ENCODE measurements at places on chromosomes 4 and X.

GRCh38 chrX:149699761-149700160 is 12.1 kb upstream of the MAGEA11 start:
- DNase-seq: no peak

GRCh38 chr4:141569141-141569540 is 67.2 kb upstream of the IL15 start:
- no peak for DNase-seq

GRCh38 chr4:188437535-188437934 is 298.3 kb downstream of the TRIML1 start:
- DNase-seq: no peak

DNA sequence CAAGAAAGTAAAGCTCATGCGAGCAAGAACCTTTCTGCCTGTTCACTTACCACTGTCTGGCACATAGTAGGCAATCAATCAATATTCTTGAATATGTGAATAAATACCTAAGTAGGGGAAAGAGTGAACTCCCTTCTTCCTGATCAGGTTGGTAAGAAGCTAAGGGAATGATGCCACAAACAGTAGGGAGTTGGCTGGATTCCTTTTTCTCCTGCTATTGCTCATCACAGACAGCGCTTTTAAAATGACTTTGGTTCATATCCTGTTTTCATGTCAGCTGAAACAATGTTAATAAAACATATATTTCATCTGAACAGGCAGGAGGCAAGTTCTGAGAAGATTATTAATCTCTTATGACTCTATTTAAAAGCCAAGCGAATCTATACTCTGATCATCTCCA is 99.2 kb downstream of the NSUN7 start:
- DNase-seq: no peak

DNA sequence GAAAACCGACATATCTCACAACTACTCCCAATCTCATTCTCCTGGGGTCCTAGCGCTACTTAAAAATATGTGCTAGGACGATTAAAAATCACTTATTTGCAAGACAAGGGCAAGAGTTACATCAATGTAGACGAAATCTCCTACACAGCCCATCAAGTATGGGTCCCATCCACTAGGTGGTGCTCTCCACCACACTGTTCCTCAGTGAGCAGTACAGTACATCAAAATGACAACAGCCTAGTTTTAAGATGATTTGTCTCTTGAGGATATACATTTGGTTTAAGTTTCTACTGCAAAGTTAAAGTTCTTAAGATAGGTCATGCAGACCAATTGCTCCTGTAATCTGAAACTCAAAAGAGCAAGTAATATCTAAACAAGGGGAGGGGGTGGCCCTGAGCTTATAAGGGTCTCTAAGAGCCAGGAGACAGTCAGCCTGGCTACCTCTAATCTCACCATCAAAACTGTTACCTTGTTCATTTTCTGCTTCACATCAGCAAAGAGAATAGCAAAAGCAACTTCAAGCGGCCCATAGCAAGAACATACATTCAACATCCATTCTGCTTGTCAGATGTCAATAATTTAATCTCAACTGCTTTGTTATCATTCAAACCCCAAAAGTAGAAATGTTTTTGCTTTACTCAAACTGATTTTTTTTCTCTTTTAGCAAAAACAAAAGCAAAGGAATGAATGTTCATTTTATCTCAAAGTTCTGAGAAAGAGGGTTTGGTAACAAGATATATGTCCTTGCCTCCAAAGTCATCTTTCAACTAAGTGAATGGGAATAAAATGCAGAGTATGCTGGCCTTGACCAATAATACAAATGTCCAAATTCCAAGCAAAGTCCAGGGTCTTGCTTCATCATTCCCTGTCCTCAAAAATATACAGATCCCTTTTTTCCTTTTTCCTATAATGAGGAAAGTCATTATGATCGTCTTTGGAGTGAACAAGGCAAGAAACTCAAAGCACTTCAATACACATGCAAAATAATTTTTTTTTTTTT is 53.1 kb downstream of the STX18 start:
- DNase-seq: no peak

DNA sequence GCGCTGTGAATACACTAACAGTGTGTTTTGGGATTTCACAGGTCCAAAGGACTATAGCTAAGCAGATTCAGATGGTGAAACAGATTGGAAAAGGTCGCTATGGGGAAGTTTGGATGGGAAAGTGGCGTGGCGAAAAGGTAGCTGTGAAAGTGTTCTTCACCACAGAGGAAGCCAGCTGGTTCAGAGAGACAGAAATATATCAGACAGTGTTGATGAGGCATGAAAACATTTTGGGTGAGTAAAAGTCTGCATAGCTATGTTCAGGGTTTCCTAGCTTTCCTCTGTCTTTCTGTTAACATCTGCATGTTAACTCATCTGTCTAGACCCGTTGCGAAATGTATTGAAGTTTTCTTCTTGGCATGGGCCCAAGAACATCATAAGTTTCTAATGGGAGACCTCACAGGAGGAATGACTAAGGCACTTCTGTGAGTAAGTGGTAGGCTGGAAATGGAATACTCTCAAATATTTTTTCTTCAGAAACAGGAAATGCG is 372.1 kb downstream of the BMPR1B start:
- no peak for DNase-seq

DNA sequence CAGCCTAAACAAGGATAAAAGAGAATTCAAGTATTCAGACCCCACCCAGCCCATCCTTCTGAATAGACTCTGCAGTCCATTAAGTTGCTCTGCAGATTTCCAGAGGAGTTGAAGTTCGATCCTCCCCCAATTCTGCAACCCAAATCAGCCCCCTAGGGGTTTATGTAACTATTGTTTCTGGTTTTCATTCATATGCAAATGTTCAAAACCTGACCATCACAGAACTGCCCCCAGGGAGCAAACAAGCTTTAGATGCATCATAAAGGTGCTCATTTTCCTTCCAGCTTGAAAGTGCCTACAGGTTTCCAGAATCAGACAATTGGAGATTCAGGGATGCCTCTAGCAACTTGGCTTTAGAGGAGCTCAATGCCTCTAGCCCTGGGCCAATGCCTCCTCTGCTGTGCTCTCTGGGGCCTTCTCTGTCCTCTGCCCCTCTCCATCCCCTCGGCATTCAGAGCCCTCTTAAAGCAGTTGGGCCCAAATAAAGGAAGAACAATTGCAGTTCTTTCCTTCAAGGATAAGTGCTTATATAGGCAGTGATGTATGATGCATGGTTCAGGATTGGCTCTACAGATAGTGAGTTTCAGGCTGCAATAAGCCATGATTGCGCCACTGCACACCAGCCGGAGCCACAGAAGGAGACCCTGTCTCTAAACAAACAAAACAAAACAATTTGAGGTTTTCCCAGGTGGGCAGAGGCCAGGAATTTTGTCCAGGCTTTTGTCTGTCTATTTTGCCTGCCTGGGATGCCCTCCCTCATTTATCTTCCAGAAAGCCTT is 23.5 kb upstream of the SPINK2 start:
- DNase-seq: no peak

DNA sequence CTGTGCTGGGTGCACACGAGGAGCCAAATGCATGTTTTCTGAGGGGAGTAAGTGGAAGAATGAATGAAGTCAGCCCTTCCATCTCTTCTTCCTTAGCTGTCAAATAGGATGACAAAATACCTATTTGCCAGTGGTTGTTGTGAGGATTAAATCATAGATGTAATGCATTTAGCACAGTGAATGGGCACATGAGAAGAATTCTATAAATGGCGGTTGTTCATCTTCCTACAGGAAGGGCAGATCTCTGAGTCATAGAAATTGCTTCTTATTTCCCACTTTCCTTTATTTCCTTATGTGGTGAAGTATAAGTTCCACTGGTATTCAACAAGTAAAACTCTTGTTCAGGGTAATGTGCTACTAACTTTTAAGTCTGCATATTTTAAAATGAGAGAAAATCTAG is 83.1 kb downstream of the SORBS2 start:
- DNase-seq: no peak

DNA sequence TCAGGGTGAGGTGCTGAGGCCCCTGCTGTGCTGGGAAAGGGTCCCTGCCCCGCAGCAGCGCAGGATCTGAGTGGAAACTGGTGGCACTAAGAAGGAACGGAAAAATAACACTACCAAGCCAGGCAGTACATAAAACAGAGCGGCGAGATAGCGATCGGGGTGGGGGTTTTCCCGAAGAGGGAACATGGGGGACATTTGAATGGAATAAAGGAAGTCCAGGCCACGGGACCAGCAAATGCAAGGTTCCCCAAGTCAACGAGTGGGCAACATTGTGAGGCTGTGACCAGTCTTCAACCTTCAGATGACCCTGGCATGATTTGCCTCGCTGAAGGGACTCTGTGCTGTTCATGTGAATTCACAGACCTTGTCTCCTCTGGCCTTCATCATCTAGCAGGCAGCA is 13.7 kb downstream of the MSX1 start:
- DNase-seq: no peak

- no peak for DNase-seq
Measured at GRCh38 chr4:150310159-150310895, 232.1 kb downstream of the DCLK2 start.

GRCh38 chrX:153476666-153477363 is 6.4 kb upstream of the HAUS7 start:
- DNase-seq: no peak
